CD4-positive, alpha-beta T cell treated with Interferon alpha-2 for 1 hour (primary cell): ENCODE measurements at places on chromosomes 13 and 19.

DNA sequence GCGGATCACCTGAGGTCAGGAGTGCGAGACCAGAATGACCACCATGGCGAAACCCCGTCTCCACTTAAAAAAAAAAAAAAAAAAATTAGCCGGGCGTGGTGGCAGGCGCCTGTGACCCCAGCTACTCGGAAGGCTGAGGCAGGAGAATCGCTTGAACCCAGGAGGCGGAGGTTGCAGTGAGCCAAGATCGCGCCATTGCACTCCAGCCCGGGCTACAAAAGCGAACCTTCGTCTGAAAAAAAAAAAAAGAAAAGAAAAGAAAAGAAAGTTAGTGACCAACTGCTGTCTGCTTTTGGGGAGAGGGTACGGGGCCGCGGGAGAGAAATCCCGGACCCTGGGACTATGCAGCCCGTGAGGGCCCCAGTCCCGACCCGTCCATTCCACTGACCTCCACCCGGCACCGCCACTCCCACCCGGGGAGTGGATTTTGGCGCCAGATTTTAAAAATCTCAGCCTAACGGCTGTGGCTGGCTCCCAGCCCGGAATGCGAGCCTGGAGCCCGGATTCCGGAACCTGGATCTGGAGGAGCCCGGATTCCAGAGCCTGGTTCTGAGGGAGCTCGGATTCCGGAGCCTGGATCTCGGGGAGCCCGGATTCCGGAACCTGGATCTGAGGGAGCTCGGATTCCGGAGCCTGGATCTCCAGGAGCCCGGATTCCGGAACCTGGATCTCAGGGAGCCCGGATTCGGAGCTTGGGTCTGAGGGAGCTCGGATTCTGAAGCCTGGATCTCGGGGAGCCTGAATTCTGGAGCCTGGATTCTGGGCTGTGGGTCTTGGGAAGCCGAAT is 6.1 kb upstream of the LMNB2 start:
- no peak for DNase-seq

DNA sequence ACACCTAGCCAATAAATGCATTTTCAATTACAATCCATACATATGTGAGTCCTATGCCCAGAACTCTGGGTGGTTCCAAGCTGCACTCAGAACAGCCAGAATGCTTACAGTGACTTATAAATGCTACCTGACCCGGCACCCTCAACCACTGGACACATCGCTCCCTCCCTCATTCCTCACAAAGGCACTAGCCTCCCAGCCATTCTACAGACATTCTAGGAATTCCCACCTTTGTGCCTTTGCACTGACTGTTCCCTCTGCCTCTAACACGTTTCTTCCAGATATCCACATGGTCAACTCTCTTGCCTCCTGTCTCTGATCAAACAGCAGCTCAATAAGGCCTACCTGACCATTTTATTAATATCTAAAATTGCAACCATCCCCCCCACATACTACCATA is 99.9 kb downstream of the LHFPL6 start:
- DNase-seq = no peak

DNA sequence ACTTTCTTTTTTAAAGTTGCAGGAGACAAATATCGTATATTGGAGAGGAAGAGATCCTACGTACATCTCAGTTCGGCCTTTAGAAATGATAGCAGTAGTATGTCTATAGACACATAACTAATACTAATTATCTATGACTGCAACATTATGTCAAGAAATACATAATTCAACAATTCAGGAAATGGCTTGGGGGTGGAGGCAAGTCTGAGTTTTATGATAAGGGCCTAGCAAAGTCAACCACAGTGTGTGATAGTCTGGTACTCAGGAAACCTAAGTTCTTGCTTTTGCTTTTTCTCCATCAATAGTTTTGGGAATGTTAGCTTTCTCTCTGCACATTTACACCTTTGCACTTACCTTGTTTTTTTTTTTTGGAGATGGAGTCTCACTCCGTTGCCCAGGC is 27.5 kb upstream of the OBI1 start:
- DNase-seq = no peak

DNA sequence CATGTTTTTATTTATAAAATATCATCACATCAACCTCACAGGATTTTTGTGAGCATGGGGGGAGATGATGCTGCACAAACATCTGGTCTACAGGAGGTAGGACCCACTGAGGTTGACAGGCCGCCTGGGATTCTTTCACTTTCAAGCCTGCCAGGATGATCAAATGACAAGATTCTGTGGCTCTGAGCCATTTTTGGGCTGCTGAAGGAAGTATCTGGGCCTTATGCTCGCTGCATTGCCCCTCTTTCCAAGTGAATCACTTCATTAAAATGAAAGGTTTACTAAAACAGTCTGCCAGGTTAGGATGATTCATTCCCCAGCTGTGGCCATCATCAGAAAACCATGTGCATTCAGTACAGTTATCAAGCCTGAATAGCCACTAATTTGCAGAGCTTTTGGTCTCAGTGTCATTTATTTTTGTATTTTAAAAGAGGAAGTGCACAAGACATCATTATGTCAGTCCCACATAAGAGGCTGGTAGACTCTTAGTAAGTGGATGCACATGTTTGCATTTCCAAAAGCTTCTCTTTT is 34.4 kb downstream of the STARD13 start:
- no peak for DNase-seq

DNA sequence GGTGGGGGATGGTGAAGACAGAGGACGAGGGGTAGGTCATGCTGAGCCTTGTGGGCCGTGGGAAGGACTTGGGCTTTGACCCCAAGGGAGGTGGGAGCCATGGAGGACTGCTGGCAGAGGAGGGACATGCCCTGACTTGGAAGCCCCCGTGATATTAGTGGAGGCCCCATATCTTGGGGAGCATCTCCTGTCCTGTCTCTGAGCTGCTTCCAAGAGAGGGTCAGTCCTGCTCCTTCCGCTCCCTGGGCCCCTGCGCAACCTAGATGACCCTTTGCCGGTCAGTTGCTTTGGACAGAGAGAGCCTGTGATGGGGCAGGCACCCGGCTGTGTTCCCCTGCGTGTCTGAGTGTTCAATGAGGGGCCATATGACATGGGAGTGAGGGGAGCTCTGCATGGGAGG is 5.2 kb downstream of the TLE6 start:
- no peak for DNase-seq

DNA sequence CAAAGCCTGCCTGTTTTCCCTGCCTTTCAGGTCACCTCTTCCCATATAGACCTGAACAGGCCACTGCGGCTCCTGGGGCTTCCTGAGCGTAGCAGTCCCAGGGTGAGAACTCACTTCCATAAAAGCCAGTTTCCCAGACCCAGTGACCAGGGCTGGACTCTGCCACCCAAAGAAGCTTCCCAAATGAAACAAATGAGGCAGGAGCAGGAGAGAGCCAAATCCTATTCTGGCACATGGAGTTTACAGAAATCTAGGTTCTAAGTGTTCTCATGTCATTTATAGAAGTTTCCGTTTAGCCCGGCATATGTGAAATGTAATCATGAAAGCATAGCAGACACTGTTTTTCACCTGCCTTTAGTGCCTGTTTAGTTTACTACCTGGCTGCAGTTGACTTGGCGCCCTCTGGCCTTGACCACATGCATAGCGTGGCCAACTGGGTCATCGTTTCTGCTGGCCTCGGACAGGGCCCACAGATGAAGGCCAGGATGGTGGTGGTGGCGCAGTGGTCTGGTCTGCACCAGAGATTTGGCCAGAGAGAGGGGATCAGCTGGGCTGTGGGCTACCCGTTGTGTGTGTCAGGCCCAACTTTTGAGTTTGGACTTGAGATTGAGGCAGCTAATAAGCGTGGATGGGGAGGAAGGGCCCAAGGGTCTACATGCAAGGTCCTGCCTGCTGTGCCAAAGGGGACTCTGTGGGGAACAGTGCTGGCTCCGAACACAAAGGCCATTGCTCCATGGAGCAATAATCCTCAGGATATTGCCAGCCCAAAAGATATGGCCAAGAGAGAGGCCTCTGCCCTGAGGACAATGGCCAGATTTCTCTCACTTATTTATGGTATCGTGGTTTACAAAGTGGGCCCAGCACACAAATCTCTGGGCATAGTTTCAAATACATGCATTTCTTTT is 43.3 kb downstream of the NFIX start:
- no peak for DNase-seq

GRCh38 chr13:23778879-23779278 is 110.3 kb downstream of the MIPEP start:
- DNase-seq = no peak

- no peak for DNase-seq
Observed at GRCh38 chr19:35296644-35297514, 4.9 kb downstream of the MAG start.

GRCh38 chr19:45010306-45010705 is 9.0 kb downstream of the RELB start:
- DNase-seq = no peak

DNA sequence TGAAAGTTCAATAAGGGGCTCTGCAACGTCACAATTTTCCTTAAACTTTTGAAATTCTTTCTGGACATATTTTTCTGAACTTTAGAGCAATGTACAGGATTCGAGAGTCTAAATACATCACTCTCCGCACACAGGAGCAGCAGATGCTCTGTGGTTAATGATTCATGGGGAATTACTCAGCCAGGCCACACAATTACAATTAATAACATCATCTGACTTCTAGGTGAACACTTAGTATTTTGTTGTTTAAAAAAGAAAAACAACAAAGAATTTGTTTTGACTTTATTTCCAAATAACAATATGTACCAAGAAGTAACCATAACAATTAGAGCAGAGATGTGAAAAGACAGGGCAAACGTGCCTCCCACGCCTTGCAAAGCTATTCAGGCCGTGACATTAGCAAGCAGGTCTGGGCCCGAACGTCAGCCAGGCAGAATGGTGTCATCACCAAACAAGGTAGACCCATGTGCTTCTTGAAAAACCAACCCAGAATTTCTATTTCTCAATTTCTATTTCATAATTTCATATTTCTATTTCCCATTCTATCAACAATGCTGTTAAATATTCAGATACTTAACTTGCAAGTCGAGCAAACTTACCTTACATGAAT is 236.3 kb downstream of the COL4A1 start:
- no peak for DNase-seq

DNA sequence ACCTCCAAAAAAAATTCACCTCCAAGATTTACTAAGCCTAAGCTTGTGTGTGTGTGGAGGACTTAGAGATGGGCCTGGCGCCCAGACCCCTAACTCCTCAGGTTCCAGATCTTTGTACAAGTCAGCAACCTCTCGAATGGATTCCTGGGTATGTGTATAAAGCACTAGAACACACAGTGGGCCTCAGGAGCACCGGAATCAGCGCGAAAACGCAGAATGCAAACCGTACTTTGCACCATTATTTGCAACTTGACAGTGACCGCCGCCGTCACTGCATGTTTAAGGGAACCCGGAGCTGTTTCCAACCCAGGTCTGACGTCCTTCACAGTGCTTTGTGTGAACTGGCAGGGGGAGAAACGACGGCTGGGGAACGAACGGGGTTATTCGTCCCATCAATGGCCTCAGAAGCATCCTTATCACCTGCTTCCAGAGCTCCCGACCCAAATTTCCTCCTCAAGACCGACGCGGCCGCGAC is 688 bp downstream of the ZNF606 start:
- DNase-seq = peak; percentile 8

- peak; percentile 28 for DNase-seq
Observed at GRCh38 chr19:40716031-40716481, 630 bp downstream of the COQ8B start.

- DNase-seq = no peak
Observed at GRCh38 chr13:44605721-44606120, 29.6 kb upstream of the TSC22D1 start.

DNA sequence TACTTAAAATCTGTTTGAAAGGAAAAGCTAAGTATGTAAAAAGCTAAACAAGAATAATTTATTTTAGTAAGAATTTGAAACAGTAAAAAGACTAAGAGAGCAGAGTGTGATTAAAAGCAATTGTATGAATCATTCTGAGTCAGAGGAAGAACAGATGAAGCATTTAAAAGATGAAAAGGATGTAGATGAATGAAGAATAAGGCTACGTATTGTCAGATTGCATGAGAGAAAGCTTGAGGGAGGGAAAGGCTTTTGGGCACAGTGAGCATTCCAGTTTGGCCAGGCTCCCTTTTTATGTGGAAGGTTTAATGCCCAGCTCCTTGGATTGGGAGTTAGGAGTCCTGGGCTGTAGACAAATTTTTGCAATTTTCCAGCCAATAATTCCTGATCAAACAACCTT is 117.7 kb downstream of the FREM2 start:
- no peak for DNase-seq

DNA sequence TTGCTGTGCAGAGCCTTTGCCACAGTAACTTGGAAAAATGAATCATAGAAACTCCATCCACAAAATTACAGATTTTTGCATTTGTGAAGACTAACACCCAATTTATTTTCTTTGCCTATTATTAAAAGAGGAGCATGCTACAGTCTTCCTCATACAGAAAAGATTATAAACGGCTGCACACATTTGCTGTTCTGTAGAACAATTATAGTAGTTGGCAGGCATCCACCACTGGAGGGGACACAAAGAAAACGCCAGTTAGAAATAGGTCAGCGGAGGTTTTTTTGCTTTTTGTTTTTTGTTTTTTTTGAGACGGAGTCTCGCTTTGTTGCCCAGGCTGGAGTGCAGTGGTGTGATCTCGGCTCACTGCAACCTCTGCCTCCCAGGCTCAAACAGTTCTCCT is 51.6 kb downstream of the SACS start:
- no peak for DNase-seq

DNA sequence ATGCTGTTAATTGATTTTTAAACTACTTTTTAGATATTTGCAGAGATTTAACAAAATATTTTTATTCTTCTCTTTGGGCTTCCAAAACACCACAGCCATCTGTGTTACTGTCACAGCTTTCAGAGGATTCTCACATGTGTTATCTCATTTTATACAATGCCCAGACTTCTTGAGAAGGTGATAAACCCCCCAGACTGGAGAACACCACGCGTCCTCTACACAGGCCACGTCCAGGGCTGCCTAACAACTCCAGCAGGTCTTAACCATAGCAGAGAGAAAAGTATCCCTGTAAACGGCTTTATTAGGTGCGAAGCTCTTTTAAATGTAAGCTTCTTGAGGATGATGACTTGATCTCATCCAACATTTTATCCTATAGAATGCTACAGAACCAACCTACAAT is 2.0 kb downstream of the GPR183 start:
- DNase-seq = no peak
